ENCODE measurements at places on chromosomes 3 and 15.

GRCh38 chr3:182596676-182597410 is 196.5 kb upstream of the ATP11B start:
- no peak for DNase-seq

DNA sequence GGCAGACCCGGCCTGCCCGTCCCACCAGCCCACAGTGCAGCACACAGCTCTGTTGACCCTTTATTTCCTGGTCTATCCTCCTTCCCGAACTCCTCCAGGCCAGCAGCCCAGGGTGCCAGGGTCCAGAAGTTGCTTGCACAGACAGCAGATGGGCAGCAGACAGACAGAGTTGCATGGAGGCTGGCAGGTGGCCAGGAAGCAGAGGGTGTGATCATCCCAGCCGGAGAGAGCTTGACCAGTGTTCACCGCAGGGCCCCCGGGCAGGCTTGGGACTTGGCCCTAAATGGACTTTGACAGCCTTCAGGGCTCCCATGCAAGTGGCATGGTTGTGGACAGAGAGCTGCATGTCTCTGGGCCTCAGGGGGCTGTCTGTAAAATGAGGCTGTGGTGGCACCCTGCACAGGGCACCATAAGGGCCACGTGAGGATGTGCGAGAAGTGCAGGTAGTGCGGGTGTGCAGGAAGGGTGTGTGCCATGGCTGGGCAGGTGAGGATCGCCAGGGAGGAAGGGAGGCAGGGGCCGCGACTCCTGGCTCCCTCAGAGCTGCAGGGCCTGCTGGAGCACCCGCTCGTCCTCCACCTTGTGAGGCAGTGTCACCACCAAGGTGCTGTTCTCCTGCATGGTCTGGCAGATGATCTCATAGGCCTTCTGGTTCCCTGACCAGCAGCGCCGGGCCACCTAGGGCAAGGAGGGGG is 6.3 kb upstream of the ZXDC start:
- no peak for DNase-seq

DNA sequence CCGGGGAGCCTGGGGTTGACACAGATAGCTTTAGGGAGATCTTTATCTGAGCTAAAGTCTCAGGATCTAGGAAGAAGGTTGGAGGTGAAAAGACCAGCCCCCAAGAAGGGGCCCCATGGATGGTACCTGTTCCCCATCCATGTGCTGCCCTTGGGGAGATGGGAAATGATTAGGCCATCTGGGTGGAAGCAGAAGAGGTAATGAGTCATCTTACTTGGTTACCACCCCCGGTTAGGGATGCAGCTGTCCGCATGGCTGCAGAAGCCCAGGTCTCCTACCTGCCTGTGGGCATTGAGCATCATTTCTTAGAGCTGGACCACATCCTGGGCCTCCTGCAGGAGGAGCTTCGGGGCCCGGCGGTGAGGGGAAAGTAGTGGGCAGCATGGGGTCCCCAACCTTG is 3.1 kb upstream of the CPLX3 start:
- DNase-seq = no peak

DNA sequence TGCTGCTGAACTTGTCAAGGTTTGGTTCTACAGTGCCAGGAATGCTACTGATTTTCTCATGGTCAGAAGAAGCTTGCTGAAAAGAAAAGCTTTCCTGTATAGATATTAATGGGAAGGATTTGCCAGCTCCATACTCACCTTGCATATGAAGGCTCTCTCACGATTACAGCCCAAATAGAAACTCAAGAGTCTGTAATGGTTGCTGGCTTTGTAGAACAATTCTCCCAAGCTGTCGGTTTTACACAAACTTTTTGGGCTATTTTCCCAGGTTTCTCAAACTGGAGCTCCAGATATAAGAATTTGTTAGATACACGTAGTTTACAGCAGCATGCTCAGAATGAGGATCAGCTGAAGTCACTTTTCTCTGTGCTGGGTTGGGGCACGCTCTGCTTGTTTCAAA is 30.1 kb upstream of the LRRC3B start:
- DNase-seq = no peak

- no peak for DNase-seq
Observed at GRCh38 chr3:60316121-60316797, 935.0 kb downstream of the FHIT start.

DNA sequence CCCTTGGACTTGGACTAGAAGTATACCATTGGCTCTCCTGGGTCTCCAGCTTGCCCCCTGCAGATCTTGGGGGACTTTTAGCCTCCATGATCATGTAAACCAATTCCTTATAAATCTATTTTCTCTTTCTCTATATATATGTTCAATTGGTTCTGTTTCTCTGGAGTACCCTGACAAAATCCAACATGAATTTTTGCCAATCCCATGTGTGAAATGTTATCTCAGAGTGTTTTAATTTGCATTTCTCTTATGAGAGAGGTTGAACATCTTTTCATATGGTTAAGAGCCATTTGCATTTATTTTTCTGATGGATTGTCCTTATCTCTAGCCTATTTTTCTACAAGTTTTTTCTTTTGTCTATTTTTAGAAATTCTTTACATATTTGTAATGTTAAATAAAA is 131.7 kb upstream of the NEO1 start:
- no peak for DNase-seq

- no peak for DNase-seq
Observed at GRCh38 chr15:100055821-100056220, 286.0 kb downstream of the ADAMTS17 start.

GRCh38 chr3:73385568-73385967 is 239.2 kb downstream of the PDZRN3 start:
- DNase-seq = no peak

GRCh38 chr15:79896131-79896633 is 632 bp downstream of the MTHFS start:
- DNase-seq = no peak

DNA sequence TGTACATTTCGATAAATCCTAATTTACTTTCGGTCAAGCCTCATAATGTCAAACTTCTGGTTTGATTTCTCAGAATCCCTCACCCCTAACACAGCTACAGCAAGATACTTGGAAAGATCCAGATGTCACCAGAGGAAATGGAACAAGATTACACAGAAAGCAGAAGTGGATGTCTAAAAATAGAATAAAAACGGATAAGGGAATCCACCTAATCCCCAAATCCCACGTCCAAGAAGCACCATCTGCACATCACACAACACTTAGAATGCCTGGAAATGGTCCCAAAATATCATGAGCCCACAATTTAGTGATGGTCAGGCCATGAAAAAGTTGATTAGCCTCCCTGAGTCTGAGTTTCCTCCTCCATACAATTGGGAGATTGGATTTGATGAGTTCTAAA is 61.7 kb downstream of the AGTR1 start:
- DNase-seq = no peak

GRCh38 chr15:89098281-89098680 is 10.0 kb downstream of the ABHD2 start:
- DNase-seq = no peak

DNA sequence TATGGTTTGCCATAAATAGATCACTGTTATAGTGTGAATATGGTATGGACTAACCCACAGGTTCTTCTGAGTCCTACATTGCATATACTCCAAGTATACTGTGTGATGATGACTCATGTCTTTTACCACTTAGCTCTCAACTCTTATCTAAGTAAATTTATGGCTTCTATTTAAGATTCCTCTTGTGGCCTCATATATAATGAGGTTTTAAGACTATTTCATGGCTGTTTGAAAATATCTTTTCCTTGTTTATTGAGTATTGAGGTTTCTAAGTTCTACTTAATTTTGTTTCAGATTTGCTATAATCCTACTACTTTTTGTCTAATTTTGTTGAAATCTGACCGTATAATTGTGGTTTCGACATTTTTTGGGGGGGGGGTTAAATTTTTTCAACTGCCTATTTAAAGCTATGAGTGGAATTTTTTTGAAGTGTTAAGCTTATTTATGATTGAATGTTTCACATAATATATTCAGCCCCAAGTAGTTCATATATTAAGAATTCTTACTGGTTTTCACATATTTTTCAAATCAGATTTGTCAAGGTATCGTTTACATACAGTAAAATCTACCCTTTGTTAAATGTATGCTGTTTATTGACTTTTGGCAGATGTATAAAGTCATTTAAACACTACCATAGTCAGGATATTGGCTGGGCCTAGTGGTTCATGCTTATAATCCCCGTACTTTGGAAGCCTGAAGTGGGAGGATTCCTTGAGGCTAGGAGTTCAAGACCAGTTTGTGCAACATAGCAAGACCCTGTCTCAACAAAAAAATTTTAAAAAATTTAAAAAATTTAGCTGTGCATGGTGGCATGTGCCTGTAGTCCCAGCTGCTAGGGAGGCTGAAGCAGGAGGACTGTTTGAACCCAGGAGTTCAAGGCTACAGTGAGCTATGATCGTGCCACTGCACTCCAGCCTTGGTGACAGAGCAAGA is 11.7 kb downstream of the SLC25A36 start:
- DNase-seq = no peak

DNA sequence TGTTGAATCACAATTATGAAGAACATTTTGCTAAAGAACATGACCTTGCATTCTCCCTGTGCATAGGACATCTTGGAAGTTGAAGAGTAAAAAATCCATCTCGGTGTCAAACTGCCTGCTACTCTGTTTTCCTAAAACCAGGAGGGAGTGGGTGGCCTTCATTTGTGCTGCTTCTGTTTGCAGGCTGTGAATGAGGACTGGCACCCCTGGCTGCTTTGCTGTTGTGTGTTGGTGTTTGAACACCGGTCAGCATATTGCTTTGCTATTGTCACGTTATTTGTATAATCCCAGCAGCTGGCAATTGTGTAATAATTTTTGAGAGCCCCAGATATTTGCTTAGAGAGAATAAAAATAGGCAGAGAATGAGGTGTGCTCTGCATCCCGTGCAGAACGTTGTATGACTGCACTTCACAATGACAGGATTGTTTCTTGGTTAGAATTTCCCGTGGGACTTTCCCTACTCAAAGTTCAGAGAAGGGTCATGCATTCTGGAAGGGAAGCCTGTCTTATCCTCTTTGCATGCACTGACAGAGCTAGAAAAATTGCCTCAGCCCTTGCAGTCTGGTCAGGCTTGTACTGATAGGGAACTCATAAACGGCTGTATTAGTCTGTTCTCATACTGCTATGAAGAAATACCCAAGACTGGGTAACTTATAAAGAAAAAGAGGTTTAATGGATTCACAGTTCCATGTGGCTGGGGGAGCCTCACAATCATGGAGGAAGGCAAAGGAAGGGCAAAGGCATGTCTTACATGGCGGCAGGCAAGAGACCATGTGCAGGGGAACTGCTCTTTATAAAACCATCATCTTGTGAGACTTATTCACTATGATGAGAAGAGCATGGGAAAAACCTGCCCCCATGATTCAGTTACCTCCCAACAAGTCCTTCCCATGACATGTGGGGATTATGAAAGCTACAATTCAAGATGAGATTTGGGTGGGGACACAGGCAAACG is 16.3 kb downstream of the SV2B start:
- no peak for DNase-seq

DNA sequence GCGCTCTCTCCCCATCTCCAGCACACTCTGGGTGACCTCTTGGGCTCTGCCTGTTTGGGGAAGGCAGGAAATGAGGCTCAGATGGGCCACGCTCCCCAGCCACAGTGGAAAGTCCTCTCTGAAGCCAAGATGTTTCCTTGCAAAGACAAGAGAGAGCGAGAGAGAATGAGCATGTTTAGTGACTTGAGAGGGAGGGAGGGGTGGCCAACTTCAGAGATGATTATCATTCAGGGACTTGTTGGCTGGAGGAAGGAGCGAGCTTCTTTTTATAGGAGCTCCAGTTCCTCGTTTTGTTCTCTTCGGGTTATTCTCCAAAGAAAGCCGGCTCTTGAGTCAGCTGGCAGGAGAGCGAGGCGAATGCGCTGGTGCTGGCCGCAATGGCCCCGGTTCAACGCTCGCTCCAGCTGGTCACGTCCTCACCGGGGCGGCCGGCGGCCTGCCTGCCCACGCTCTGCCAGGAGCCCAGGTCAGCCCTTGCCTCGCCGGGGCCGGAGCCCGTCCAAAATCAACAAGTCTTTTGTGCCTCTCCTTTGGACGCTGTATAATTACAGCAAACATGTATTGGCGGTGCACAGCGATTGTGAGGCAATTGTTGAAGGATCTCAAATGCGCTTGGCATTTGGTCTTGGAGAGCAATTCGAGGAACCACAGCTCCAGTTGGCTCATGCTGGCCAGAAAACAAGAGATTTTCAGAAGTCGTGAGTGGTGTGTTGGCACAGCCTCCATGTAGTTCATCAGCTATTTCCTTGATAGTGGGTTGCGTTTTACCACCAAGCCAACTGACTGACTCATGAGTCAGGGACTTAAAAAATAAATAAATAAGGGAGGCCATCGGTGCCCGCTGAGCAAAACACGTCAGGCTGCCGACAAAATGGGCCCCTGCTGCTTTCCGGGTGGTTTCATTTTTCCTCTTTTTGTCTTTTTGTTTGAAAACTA is 288.6 kb downstream of the UACA start:
- DNase-seq = no peak

DNA sequence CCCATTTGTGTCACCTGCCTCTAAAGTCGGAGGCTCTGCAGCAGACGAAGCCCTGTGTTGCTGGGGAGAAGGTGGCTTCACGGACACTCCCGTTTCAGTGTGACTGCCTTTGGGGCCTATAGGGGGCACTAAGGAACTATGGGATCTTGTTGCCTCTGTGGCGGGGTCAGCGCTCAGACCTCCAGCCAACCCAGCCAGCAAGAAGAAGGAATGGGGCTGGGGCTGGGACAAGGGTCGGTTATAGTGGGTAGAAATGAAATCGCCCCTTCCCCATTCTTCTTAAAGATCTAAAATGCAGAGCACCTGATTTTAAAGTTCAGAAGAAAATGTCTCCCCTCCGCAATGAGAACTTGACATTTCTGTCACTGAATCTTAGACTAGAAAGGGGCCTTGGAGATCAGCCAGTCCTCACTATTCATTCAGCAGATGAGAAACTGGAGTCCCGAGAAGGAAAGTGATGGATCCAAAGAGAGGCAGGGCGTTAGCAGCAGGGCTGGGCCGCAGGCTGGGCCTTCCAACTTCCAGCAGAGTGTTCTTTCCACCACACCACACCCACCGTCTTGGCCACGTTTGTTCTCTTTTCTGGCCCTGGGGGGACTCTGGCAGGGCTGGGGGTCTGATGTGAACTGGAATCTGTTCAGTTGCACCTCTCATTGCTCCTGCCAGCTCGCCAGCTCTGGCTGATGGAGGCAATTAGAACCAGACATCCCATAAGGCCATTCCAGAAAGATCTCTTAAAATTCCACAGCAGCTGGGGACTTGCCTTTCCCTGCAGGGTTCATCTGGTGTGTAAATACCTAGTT is 195.4 kb downstream of the OPA1 start:
- DNase-seq = no peak

DNA sequence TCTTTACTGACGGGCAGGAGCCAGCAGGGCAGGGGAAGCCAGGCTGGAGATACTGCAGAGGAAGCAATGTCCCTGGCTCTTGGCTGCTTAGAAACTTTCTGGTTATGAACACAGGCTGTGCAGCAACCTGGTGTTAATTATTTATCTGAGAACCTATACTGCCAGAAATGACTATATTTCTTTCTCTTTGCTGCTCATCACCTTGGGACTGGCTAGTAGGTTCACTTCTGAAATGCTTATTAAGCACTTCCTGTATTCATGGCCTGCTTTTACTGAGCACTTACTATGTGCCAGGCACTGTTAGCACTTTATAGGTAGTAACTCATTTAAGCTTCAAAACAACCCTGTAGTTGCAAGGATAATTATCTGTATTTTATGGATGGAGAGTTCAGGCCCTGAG is 57.6 kb downstream of the RAB11A start:
- no peak for DNase-seq

- no peak for DNase-seq
Observed at GRCh38 chr3:55823829-55824228, 336.7 kb upstream of the WNT5A start.

- DNase-seq = no peak
Observed at GRCh38 chr3:177624528-177625495, 427.5 kb upstream of the TBL1XR1 start.

GRCh38 chr3:176587089-176587488 is 610.2 kb downstream of the TBL1XR1 start:
- DNase-seq = no peak

GRCh38 chr3:132847849-132848625 is 125.8 kb upstream of the NPHP3 start:
- DNase-seq = no peak

All from right renal pelvis (tissue), 4 donors.